ENCODE measurements at places on chromosomes 2 and 18.

DNA sequence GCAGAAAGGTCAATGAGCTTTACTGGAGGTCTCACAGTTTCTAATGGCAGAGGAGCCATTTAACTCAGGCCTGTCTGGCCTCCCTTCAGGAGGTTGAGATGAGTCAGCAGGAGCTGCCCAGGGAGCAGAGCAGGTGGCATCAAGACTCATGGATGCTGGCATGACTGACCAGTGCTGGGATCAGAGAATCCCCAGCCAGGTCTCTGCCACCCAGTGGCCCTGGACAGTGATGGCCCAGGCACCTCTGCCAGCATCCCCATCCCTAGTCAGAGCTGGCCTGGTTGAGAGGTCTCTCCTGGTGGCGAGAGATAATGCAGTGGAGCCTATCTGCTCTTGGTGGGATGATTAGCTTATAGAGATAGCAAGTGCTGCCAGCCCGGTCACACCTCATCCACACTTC lies 43.1 kb downstream of the GYPC start:
- DNase-seq, result no peak

GRCh38 chr18:5914016-5914415 lies 18.7 kb upstream of the TMEM200C start:
- DNase-seq, result no peak

DNA sequence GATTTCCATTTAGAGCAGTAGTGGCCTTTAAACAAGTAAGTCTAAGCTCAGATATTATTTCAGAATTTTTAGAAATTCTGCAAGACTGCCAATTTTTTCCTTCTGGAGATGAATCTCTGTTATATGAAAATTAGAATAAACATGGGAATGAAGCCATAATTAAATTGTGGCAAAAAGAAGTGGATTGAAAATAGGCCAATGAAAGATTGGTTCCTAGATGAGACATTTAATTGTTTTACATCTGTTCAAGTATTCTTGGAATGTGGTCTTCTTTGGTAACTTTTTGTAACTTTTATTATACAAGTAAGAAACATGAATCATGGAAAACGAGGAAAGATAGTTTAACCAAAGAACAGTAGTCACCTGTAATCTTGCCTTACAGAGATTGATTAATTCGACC lies 10.3 kb downstream of the CAD start:
- DNase-seq, result no peak

GRCh38 chr2:30164131-30164925 lies 17.5 kb downstream of the YPEL5 start:
- no peak for DNase-seq

DNA sequence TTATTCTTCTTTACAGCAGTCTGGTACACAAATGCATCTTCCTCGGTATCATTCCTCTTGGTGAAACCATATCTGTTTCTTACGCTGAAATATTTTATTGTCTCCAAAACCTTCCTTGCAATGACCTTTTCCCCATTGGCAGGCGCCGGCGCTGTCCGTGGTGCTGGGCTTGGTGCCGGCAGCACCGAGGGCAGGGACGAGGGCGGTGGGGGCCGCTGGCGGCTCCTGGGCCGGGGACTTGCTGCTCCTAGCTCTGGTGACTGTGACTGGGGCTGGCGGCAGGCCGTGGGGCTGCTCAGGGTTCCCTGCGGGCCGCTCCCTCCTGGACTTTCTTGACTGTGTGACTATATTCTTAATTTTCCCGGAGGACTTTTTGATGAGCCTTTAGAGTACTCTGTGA lies 72.5 kb downstream of the GPR39 start:
- no peak for DNase-seq

DNA sequence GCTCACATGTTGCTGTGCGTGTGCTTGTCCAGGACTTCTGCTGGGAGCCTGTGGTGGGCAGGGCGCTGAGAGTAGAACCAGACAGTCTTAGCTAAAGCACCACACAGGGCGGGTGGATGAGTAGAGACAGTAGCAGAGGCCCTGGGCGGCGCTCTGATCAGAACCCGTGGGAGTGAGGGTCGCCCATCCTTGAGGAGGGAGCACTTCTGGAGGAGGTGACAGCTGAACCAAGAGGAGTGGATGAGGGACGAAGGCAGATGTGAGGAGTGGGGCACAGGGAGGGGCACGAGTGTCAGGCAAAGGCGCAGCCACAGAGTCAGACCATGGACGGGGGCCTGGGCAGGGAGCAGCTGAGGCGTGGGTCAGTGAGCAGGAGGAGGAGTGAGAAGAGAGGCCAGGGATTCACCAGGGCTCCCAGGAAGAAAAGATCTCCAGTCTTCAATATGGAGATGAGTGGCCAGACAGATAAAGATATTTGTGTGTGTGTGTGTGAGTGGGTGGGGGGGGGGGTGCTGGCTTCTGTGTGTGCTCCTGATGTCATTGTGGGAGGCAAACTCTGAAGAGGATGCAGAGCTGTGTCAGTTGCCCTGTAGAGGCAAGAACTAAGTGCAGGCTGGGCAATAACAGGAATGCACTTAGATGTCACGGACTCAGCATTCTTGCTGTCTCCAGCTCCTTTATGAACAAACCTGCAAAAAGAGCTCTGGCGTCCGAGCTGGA lies 79.6 kb downstream of the TPO start:
- no peak for DNase-seq

All from activated gamma-delta T cell treated with anti-CD3 and anti-CD28 coated beads, Interleukin-2, amount 50 U/mL, for 16 hours (primary cell).